Stimulated activated memory B cell treated with anti-CD40 and anti-IgM and Interleukin-4, amounts not matched to agents 10 μg/mL and 1 μg/mL and 100 μg/mL, for 72 hours (primary cell): ENCODE measurements at places on chromosomes 12 and 14.
A peak's percentile ranks its signal among the peaks of the same experiment; 100 is the strongest.

- ATAC-seq, result no peak
These were observed 356.0 kb downstream of the ADGRD1 start for GRCh38 chr12:131309700-131310099.

GRCh38 chr14:63205044-63205575 is 867 bp downstream of the RHOJ start:
- no peak for ATAC-seq

DNA sequence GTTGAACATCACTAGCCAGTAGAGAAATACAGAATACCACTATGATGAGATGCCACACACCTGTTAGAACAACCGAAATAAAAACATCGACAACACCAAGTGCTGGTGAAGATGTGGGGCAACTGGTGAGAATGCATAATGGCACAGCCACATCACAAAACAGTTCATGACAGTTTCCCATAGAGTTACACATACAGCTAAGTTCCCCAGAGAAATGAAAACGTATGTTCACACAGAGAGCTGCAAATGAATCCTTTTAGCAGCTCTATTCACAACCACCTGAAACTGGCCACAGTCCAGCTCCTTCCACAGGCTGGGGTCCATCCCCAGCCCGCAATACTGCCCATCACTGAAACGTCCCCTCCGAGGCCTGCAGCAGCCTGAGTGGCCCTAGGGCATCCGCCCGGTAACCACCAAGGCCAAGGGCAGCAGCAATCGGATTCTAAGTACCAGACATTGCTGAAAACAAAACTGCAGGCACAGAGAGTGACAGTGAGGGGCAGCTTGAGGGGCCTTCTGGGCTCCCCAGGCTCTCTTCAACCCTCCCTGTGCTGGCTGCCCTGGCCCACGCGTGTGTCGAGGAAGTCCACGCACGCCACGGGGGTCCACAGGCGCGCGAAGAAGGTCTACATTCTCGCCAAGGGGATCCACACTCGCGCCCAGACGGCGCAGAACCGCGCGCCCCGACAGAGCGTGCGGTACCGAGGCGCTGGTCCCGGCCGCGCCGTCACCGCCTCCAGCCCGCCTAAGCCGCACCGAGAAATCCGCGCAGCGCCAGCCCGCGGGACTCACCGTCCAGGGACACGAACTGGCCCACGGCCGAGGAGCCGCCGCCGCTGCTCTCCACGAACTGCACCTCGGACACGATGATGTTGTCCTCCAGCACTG is 903 bp downstream of the BRF1 start:
- peak; percentile 3 for ATAC-seq

GRCh38 chr12:81518638-81519037 is 240.5 kb downstream of the PPFIA2 start:
- ATAC-seq, result no peak

DNA sequence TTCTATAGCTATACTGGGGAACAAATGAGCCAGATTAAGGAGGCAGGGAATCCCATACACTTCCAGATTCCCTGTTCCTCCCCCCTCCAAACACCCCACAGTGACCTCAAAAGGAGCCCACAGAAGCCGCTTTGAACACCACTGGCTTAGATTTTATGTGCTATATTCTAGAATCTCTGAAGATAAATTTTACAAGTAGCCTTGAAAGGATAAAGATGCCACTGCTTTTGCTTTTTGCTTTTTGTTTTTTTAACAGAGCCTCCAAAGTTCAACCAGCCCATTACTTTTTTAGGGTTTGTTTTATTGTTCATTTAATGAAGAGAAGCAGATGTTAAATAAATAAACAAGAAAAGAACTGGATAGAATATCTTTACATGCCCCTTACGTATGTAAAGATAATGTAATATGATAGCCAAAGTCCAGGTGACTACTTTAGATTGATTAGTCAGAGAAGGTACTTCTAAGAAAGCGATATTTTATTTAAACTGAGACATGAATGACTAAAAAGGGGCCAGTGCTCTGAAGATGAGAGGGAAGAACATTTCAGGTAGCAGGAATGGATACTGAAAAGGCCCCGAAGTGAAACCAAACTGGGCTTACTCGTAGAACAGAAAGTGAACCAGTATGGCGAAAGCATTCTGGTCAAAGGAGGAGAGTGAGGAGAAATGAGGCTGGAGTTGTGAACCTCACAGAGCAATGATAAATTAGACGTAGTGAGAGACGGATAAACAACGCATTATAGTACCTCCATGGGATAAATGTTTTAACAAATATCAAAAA is 44.6 kb downstream of the DUSP6 start:
- ATAC-seq, result no peak

DNA sequence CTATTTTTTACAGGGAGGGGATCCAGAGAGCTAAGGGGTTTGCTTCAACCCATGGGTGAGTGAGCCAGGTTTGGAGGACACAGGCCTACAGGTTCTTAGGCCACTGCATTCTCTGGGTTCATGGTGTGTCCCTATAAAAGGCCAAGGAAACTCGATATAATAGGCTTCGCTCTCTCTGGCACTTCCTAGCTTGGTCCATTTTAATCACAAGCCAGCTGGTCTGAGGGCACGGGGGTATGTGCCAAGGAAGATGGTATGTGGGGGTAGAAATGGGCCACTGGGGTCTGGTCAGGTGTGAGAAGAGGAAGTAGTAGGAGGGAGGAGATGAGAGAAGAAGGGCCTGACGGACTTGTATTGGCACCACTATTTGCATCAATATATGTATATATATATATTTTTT is 4.9 kb downstream of the ETV6 start:
- no peak for ATAC-seq
